ENCODE measurements at places on chromosomes 1 and 21. TPM values are rescaled to one million over a fixed set of nuclear protein-coding genes. Genes with fewer than 3 reads are reported as not detected.

DNA sequence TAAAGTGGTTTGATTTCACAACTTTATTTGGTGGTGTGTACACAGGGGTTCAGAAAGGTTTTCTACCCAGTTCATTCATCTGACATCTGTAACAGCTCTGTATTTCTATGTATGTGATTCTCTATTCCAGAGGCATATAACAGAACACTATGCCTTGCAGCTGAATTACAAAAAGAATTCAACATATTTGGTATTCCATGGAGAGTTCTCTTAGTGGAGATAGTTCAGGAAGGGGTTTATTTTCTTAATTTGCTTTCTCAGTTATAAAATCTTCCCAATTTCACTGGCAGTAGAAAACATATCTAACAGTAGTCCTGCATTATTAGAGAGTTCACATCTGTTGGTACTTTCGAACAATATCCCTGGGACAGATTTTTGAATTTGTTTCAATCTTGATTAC, 207.9 kb upstream of the LYPLAL1 start:
- DNase-seq: no peak

GRCh38 chr1:13869172-13869797, 169.3 kb downstream of the PRDM2 start:
- DNase-seq: no peak

- DNase-seq: no peak
These were observed 39.6 kb downstream of the ATG4C start for GRCh38 chr1:62823556-62823955.

- DNase-seq: no peak
These were observed 633.4 kb downstream of the LTN1 start for GRCh38 chr21:28359300-28359699.

The CLCA4 gene
- not detected for total RNA-seq

The ERICH3 gene
- total RNA-seq: not detected

The SLAMF8 gene
- total RNA-seq: not detected
